ENCODE measurements at places on chromosomes 6 and 20.

GRCh38 chr6:3794092-3794491 is 42.6 kb upstream of the PXDC1 start:
- DNase-seq, result no peak

DNA sequence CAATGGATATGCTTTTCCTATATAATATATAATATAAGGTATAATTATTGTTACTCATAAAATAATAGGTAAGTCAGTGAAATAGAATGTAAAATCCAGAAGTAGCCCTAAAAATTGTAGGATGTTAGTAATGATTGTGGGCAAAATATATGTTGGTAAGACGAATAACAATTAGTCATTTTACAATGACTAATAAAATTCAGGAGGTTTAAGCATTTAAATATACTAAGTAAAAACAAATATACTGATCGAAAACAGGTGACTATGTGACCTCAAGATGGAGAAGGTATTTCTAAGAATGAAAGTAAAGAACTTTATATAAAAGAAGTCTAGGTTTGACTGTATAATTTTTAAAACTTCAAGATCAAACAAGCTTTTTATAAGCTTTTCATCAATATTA is 28.9 kb downstream of the FUCA2 start:
- DNase-seq, result no peak

DNA sequence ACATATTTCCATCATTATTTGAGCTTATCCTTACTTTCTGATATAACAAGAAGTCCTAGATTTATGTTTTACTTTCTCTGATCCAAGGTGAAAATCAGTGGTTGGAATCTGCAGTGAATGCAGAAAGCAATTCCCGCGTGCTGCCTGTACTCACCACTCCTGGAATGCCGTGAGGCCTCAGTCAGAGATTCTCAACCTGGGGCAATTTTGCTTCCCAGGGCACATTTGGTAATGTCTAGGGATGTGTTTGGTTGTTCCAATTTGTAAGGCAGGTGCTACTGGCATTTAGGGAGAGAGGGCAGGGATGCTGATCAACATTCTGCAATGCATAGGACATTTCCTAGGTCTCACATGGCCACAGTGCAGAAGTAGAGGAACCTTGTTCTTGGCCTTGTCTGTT is 23.9 kb downstream of the CST4 start:
- DNase-seq, result no peak

DNA sequence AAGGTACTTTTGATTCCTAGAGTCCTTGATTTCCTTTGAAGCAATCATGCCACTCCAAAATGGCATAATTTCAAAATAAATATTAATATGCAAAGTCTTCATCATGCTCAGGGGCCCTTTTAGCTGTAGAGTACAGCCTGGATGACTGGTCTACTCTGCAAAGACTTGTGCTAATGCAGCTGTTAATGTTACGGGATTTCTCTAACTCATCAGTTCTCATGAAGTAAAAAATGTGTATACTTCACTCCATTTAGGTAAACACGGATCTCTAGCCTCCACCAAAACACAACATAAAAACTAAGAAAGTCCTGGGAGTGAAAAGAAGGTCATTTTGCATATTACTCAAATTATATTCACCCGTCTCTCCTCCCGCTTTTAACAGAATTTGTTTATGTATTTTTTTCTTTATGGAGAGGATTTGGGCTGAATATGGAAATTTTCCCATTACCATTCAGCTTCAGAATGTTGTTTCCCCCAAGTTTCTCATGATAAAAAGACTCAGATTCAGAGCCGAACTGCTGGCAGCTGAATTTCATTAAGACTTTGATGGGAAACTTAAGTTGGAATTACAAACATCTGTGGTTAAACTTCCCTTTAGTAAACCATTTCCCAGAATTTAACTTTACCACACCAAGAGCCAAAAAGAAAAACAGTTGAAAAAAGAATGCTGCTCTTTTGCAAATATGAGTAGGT is 8.7 kb downstream of the LAMA4 start:
- no peak for DNase-seq

DNA sequence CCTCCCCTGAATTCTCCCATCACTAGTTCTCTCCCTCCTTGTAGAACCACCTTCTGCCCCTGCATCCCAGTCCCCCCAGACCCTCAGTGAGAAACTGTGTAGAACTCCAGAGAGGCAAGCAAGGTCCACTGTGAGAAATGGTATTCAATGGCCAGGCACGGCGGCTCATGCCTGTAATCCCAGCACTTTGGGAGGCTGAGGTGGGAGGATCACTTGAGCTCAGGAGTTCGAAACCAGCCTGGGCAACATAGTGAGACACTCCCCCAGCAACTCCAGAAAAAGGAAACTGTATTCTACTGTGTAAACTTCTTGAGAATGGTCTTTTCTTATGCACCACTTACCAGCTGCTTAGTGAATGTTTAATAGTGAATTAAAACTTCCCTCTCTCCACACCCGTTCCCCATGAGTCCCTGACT is 8.2 kb upstream of the CD83 start:
- no peak for DNase-seq

DNA sequence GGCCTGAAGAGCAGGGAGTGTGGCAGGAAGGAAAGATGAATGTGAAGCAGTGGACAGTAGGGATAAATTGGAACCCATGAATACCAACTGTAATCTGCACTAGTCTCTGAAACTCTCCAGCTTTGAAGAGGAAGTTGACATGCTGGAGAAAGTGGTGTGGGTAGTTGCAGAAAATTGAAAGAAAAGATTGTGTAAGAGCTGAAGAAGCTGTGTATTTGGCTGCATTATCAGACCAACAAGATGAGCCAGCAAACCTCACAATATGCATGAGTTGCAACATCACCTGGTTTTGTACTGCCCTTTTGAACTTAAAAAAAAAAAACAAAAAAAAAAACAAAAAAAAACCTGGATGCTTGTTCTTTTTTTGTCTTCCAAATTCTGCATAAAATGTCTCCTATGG is 921.9 kb upstream of the EYS start:
- DNase-seq, result no peak

DNA sequence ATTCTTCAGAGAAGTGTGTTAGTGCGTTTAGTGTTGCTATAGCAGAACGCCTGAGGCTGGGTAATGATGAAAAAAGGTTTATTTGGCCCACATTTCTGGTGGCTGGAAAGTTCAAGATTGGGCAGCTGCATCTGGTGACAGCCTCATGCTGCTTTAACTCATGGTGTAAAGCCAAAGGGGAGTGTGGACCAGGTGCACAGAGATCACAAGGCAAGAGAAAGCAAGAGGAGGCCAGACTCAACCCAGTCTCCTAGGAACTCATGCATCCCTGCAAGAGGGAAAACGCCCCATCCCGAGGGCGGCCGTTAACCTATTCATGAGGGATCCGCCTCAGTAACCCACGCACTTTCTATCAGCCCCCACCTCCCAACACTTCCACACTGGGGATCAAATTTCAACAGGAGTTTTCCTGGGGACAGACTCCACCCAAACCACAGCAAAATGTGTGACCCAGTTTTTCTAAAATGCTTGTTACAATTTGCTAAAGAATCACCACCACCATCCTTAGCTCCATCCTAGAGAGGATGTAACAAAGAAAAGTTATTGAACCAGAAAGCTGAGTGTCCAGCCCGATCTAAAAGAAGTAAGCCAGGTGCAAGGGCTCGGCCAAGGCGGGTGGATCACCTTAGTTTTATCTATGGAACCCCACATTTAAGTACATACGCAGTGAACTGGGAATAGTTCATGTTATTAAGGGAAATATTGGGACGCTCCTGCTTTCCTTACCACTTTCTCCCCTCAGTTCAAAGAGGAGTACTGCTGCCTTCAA is 164.8 kb downstream of the QKI start:
- no peak for DNase-seq

DNA sequence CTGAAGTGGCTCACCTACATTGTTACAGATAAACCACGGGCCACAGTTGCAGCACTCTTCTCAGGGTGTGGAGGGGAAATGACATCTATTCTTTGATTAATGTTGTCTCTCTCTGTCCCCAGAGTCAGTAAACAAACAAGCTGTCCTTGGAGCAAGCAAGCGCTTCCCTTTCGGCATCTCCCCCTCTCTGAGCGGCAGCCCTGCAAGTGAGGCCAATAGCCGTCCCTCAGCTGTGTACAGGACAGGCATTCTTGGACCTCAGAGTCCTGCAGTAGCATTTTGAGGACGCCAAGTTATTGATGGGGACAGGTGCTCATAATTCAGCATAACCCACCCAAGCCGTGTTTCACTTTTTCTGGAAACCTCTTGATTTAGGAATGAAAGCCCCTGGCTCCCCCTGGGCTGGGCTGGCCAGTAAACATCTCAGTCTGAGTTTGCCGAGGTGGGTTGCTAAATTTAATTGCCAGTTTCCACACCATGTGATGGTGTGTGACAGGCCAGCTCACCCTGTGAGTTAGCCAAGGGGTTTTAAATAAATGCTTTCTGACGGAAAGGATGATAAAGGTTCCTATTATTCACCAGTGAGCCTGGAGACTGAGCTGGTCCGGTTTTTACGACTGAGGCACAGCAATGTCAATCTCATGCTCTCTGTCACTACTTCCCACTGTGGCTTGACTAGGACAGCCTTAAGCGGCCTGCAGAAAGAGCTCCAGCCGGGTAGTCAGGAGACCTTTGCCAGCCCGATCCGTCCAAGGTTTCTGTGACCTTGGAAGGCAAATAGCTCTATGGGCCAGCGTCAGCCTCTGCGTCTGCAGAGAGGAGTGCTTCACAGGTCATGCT is 214.8 kb upstream of the RREB1 start:
- DNase-seq, result no peak
